ENCODE measurements at places on chromosomes 6 and 20.
A peak's percentile ranks its signal among the peaks of the same experiment; 100 is the strongest.

- no peak for DNase-seq
Measured at GRCh38 chr6:14109411-14109826, 8.2 kb upstream of the CD83 start.

DNA sequence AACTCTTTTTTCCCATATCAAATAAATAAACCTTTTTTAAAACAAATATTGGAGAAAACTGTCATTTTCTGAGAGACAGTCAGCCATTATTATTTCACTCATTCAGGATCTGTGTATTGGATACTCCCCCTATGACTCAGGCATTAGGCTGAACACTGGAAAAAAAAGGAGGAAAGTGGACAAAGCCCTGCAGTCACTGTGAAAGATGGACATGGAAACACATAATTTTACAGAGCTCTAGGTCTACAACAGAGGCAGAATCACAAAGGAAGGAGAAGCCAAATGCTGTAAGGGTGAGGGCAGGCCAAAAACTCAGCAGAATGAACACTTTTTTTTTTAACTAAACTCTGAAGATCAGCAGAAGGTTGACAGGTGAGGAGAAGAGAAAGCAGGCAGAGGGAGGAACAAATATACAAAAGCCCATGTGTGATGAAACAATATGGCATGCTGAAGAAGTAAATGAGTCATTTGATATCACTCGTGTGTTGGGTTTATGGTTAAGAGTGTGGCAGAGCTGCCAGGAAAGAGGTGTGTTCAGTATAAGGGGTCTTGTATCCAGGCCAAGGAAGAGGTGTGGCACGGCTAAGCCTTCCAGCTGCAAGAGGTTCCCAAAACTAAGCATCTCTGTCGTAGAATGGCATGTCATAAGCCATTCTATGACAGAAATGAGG is 39.1 kb downstream of the EPB41L2 start:
- no peak for DNase-seq

- no peak for DNase-seq
Measured at GRCh38 chr6:157775376-157775775, 47.7 kb upstream of the SNX9 start.

DNA sequence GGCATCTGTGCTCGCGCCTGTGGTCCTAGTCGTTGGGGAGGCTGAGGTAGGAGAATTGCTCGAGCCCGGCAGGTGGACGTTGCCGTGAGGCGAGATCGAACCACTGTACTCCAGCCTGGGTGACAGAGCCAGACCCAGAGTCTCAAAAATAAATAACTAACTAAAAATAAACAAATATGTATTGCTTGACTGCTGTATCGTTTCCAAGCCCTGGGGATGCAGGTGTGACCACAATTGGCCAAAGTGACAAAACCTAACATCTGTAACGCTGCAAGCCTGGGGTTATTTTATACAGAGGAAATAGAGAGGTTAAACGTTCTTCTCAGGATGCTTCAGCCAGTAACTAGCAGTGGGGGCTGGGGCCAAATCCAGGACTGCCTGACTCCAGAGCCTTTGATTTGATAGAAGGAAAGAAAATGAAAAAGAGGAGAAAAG is 1.9 kb upstream of the SRSF3 start:
- DNase-seq, result no peak

DNA sequence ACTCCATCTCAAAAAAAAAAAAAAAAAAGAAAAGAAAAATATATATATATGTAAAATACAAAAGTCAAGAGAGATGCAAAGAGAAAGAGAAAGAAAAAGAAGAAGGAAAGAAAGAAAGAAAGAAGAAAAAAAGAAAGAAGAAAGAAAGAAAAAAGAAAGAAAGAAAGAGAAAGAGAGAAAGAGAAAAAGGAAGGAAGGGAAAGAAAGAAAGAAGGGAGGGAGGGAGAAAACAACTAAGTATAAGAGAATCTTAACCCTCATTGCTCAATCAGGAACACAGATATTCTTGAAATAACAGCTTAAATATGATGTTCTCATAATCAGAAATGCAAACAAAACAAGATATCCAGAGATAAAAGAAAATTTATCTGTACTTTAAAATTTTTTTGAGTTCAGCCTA is 54.4 kb upstream of the MARCKS start:
- no peak for DNase-seq

GRCh38 chr6:53696341-53696740 is 30.8 kb upstream of the KLHL31 start:
- no peak for DNase-seq

GRCh38 chr6:37160922-37161778 is 8.8 kb upstream of the PIM1 start:
- DNase-seq, result no peak

DNA sequence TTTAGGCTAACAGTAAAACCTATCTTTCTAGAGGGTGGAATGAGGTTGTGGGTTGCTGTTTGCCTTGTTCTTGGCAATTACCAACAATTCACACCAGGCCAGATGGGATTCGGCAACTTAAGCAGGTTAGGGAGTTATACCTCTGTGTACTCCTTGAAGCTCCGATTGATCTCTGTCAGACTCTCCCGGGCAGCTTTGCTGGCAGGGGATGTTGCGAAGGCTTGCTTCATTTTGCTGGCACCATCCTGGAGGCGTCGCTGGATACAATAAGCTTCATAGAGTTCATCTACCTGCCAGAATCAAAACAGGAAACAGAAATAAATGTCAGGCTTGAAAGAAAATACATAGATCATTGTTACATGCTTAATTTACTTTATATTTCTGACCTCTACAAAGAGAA is 66.4 kb upstream of the ARMH2 start:
- DNase-seq, result no peak

- no peak for DNase-seq
Measured at GRCh38 chr6:129708496-129709195, 1.3 kb downstream of the ARHGAP18 start.

DNA sequence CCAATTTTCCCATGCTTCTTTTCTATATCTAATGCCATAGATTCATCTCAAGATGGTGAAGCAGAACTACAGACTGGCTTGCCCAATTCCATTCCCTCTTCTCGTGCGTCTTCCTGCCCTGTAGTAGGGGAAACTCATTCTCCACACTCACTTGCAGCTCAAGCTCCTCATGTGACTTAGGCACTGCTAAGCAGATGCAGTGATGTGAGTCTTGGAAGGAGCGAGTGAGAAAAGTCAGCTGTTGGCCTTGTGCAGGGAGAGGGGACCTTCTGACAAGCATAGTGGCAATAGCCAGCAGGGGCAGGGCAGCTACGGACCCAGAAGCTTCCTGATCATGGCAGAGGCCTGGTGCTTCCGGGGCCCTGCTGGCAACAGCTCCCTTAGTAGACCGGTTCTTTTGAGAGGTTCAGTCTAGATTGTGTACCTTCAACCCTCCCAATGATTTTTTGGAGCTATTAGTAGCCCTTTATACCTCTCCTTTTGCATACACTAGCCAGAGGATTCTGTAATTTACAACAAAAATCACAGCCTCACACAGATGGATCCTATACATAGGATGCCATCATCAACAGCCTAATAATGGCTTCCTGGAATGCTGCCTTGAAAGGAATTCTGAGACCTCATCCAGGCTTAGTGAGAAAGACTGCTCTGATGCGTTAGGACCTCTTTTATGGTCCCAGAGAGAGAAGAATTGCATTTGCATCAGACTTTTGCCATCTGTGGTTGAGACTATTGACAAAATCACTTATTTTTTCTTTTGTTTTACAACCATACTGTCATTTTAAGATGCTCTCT is 121.5 kb upstream of the RIPOR2 start:
- DNase-seq, result no peak

DNA sequence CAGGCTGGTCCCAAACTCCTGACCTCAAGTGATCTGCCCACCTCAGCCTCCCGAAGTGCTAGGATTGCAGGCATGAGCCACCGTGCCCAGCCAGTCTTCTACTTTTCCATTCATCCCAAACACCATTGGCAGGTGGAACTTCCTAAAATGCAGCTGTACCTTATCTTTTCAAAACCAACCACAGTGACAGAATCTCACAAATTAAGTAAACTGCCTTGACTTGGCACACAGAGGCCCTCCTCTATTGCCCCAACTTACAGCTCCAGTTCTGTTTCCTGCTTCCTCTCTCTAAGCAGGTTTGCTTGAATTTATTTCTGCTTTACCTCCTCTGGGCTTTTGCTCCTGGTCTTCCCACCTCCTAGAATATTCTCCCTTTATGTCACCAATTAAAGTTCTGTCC is 7.6 kb downstream of the MYB start:
- DNase-seq, result no peak

DNA sequence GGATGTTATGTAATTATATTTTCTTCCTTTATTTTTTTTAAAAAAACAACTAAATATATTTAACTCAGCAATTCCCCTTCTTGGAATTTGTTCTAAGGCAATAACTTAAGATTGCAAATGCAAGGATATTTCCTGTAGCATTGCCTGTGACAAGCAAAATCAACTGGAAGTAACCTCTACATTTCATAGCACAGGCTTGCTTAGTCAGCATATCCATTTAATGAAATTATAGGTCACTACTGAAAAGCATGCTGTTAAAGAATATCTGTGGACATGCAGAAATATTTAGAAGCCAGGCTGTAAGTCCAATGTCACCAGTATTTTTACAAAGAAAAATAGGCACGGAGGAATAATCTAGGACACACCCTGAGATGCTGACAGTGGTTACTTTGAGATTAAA is 8.7 kb upstream of the MEP1A start:
- no peak for DNase-seq

DNA sequence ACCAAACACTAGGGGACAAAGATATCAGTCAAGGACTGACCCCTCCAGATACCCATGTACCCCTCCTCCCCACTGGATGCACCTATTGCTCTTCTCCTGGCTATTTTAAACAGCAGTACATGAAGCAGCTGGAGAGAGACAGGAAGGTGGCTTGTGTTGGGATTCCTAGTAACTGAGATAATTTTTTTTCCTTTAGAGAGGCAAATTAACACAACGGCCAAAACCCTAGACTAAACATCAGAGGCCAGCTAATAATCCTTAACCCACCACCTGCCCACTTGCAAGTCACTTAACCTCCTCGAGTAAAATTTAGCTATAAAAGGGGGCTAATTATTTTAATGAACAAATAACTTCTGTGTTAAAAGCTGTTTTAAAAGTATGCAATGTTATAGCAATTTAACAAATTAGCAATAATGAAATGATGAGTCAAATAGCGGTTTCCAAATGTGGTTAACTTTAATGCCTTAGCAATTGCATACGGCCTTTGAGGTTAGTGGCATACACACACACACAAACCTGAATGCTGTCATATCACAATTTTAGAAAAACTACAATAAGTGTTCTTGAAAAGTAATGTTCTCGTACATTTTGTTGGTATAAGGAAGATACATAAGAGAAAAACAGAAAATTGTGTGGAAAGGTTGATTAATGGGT is 151.7 kb downstream of the FRK start:
- DNase-seq, result no peak

- peak; percentile 86 for DNase-seq
Measured at GRCh38 chr20:21505161-21505809, 8.6 kb downstream of the NKX2-2 start.

- DNase-seq, result no peak
Measured at GRCh38 chr6:150719099-150719766, 119.5 kb downstream of the PLEKHG1 start.

DNA sequence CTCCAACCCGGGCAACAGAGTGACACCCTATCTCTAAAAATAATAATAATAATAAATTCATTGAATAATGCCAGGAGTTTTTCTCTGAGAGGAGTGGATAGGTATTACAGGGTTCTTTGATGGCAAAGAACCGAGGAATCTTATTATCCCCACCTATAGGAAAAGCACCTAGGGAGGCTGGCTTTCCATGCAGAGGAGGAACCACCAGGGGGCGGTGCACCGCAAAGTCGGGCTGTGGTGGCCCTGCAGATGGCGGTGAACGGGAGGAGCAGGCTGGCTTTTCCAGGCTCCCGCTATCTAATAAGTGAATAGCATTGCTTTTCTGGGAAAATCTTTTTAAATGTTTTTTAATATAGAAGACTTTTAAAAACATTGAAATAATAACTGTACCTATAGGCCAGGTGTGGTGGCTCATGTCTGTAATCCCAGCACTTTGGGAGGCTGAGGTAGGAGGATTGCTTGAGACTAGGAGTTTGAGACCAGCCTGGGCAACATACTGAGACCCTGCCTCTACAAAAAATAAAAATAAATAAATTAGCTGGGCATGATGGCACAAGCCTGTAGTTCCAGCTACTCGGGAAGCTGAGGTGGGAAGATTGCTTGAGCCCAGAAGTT is 864.2 kb downstream of the KIF16B start:
- peak; percentile 21 for DNase-seq

DNA sequence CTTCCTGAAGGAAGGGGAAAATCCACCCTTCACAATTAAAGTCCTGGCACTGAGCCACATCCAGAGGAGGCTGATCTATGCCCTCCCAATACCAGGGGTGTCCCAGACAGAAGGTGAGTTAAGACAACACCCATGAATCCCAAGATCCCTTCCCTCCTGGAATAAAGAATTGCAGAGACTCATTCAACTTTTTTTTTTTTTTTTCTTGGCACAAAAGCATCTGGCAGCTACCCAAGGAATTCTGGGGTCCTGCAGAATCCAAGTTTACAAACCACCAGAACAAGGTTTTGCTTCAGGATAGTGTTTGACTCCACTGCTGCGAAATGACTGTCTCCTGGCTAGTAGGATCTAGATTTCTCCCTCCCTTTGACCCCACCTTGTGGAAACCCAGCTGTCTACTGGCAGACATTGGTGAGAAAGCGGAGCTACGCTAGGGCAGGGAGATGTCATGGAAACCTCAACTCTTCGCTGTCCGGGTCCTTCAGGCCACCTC is 37.4 kb downstream of the JAG1 start:
- DNase-seq, result no peak

- DNase-seq, result no peak
Measured at GRCh38 chr6:52305411-52305810, 20.9 kb upstream of the MCM3 start.

DNA sequence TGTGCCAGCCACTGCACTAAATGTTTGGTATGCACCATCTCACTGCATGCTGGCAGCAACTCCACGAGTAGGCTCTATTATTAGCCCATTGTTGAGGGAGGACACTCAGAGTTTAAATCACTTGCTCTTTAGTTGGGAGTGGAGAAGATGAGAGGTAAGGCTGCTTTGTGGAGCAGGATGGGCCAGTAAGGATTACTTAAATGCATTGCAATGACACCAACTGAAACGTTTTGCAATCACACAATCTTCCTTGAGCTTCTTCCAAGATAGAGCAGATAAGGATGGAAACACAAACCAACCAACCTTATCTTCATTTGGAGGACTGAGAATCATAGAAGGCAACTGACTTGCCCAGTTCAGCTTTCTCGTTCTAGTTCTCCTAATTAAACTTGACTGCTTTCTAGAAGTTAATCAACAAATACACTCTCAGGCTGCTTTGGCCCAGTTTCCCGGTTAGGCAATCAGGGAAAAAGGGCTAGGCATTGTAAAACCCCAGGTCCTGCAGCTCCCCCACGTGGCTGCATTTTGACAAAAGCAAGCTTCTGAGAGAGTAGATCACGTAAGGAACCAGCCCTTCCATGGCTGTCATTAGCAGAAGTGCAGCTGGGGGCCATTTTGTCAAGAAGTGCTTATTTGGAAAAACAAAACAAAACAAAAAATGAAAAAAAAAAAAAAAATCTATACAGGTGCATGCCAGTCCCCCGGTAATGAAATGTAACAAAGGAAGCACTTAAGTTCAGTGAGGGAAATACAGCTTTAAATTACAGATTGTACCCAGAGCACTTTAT is 130.6 kb downstream of the BCAS1 start:
- peak; percentile 54 for DNase-seq
